Kidney epithelial cell (primary cell): ENCODE measurements at places on chromosomes 1 and 21. TPM values are rescaled to one million over a fixed set of nuclear protein-coding genes. Genes with fewer than 3 reads are reported as not detected.

DNA sequence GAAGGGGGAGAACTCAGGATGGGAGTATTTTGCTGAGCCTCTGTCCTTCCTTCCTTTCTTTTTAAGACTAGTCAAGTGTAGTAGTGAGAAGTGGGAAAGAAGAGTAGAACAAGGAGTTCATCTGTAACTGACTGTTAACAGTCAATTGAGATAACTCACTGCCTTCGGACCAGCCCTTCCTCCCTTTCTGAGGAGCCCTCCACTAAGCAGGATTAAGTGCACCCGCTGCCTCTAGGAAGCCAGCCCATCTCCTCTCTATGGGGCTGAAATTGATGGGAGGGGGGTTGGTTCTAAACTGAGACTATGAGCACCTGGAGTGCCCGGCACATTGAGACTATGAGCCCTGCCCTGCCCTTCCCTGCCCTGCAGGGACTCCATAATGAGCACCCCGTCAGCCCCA, 72.7 kb upstream of the TINAGL1 start:
- no peak for DNase-seq

DNA sequence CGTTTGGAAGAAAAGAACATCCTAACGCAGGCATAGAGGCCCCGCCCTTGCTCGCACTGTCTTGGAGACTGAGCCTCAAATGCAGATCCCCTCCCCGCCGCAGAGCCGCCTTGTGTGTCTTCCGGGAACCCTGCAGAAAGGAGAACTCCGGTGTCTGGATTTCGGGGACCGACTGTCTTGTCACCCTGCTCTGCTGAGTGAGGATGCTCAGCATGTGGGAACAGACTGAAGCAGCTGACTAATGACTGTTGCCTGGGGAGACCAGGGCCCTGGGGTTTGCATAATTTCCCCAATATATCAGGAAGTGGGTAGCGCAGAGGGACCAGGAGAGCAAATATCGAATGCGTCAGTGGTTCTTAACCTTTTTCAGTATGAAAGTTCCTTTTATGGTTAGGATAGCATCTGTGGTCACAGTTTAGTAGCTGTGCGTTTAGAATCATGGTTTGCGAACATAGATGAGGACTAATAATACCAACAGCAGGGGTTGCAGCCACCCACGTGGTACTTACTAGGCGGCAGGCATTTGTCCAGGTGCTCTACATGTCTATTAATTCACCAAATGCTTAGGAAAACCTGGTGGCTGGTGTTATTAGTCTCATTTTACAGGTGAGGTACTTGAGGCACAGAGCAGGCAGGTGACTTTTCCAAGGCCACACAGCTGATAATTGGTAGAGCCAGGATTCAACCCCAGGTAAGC, 14.3 kb downstream of the GPR137B start:
- DNase-seq: no peak

GRCh38 chr1:20837554-20838192, 50.6 kb upstream of the HP1BP3 start:
- DNase-seq: no peak

GRCh38 chr1:201982623-201983379, at the start of gene RNPEP:
Gene RNPEP, plus strand, starts transcription at chr1:201982648. Its CDS starts 19 bp downstream, at chr1:201982667.
- DNase-seq: no peak

DNA sequence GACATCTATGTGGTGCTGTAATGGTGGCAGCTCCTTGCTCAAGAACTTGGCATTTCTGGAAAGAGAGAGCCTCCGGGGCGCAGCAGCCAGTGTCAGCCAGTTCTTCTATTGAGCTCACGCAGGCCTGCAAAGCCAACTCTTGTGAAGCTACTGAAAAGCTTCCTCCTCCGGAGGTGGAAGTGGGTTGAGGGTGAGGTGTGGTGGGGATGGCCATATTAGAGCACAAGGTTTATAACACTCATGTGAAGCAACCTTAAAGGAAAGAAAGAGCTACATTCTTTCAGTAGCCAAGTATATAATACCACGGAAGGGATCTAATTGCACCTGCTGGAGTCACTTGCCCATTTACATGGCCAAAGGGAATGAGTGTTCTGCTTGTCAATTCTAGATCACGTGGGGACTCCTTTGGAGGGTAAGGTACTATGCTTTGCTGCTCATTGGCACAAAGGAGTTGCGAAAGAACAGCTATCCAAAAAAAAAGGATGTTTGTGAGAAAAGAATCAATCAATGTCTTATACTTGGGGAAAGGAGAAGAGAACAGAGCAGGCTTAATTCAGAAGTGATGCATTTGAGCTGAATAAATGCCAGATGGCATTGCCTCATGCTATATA, 18.3 kb upstream of the MAP10 start:
- no peak for DNase-seq

GRCh38 chr1:240533154-240533780, 78.7 kb downstream of the GREM2 start:
- no peak for DNase-seq

- no peak for DNase-seq
Measured at GRCh38 chr1:234907208-234907939, 221.3 kb downstream of the TOMM20 start.

DNA sequence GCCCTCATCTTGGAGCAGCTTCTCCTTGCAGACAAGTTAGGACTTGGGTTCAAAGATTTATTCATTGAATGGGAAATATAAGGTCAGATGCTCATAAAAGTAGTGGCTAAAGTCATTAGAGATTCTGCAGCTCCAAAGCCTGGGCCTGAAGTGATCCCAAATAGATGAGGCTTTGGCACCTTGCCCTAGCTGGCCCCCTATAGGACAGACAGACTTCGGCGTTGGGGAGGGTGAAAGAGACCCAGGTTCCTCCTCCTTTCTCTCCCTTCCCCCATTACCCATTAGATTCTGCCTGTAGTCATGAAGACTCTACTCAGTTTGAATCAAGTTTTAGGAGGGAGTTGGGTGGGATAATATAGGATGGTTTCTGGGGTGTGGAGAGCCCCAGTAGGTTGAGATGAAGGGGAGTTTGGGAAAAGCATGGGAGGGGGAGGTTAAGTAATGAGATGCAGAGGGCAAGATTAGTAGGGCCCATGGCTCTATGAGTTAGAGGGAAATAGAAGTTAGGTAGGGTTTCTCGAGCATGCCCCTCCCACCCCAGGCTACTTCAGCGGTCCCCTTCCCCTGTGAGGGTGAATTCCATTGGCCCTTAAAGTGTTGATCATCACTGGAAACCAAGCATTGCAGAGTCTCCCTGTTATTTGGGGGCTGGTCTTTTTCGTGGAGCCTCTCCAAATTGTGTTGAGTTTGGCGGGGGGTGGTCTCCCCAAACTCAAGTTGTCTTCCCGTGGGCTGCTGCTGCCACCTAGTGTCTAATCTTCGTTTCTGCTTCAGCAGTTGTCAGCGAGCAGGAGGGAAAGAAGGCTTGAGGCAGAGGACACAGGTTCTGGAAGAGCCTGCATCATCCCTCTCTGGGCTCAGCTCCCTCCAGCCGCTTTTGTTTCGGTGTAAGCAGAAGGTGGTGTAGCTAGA, 2.1 kb upstream of the AHDC1 start:
- DNase-seq: no peak

GRCh38 chr1:19749685-19750084, 50.0 kb downstream of the TMCO4 start:
- DNase-seq: no peak

DNA sequence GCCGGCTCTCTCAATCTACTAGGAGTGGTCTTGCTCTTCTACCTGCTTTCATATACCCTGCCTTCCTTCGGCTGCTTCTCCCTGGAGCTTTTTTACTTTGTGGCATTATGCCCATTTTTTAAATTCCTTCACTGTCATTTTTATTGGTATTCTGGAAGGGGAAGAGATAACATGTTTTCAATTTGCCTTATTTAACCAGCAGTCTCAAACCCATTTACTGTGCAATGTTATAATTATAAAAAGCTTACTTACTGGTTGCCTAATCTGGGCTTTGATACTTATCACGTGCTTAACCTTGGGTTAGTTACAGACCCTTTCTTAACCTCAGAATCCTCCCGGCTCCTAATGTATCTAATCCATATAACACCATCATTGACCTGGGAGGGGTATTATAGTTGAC, 128.1 kb downstream of the SIPA1L2 start:
- no peak for DNase-seq

GRCh38 chr1:114154963-114155322, 1.3 kb upstream of the SYT6 start:
- no peak for DNase-seq

GRCh38 chr21:38631676-38632075, 133.4 kb upstream of the ERG start:
- DNase-seq: no peak

DNA sequence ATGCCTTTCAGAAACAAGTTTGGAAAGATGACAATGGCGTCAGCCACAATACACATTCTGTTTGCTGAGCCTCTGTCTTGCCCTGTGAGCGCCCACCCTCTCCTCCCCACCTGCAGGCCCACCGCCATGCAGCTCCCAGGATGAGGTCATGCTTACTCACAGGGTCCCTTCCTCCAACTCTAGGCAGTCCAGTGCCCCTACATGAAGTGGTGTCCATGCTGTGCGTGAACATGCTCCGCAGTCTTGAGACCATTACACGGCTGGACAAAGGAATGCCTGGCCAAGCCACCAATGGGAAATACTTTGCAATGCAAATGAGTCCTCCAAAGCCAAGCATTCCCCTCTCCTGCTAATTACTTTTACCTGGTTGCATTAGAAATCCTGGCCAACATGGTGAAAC, 92.2 kb downstream of the CD58 start:
- DNase-seq: no peak

DNA sequence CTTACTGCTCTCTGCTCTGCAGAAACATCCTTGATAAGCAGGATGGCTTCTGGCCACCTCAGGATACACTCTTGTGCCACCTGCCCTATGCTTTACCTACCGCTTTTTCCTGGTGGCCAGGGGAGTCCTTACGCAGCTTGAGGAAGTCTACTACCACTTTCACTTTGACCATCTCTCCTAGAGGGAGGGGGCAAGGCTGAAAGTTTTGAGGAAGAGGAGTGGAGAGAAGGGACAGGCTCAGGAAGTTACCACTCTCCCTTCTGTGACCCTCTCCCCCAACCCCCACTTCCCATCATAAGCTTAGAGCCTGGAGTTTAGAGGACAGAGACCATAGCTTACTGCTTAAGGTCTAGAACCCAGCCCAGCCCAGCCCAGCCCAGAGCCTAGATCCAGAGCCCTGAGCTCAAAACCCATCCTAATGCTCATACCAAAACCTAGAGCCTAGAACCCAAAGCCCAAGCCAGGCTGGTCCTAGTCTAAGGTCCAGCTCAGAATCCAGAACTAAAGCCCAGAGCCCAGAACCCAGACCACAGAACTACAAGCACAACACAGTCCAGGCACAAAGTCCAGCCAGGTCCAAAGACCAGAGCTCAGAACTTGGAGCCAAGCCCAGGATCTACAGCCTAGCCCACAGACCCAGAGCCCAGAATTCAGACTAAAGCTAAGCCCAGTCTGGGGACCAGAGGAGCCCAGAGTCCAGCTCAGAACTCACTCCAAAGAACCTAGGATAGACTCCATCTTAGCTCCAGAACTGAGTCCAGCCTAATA, 18.0 kb upstream of the MFSD2A start:
- DNase-seq: no peak

- DNase-seq: peak; percentile 93
Measured at GRCh38 chr1:112735752-112736151, 20.6 kb upstream of the PPM1J start.

DNA sequence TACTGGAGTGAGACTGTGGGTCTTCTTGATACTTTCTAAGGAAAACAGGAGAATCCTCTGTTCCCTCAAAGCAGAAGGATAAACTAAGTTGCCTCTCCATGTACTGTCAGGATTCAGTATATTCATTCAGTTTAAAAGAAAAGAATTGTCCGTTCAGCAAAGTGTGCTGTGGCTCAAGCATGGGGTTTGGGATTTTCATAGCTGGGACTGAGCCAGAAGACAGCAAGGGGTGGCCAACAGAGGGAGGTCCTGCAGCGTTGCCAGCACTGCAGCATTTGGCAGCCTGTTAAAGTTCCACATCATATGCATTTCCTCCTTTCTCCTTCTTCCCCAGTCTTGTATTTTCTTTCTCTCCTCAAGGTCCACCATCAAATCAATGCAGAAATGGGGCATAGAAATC, 75.1 kb downstream of the DTL start:
- DNase-seq: no peak

DNA sequence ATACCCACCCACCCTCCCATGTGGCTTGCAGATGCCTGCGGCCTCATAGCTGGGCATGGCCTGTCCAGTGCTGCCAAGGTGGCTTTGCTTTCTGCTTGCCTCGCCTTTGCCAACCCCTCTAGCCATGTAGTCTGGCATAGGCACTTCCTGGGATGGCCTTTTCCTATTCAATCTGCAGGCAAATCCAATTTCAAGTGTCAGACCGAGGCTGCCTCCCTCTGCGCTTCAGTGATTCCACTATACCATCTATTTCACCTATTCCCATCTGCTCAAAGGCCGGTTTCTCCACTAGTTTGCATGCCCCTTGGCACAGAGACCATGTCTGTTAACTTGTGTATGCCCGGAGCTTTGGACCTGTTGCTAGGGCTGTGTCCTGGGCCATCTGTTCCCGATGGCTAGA, 3.8 kb upstream of the ZBTB21 start:
- no peak for DNase-seq

The DNASE2B gene
- not detected in 2 replicates for total RNA-seq

The GRHL3 gene
- 12.5 and 12.9 TPM in 2 replicates for total RNA-seq

The ETV3L gene
- not detected in 2 replicates for total RNA-seq

The F13B gene
- not detected in 2 replicates for total RNA-seq

The KIF14 gene
- total RNA-seq: 1.4 and 2.0 TPM in 2 replicates

The SLC41A1 gene
- 17.2 and 20.9 TPM in 2 replicates for total RNA-seq

The OLFML2B gene
- 3.1 and 5.5 TPM in 2 replicates for total RNA-seq

The ZNF593 gene
- total RNA-seq: 53.0 and 73.8 TPM in 2 replicates
